ENCODE measurements at places on chromosomes 7 and 10.

- no peak for DNase-seq
Observed at GRCh38 chr10:90644165-90644564, 213.7 kb downstream of the HTR7 start.

DNA sequence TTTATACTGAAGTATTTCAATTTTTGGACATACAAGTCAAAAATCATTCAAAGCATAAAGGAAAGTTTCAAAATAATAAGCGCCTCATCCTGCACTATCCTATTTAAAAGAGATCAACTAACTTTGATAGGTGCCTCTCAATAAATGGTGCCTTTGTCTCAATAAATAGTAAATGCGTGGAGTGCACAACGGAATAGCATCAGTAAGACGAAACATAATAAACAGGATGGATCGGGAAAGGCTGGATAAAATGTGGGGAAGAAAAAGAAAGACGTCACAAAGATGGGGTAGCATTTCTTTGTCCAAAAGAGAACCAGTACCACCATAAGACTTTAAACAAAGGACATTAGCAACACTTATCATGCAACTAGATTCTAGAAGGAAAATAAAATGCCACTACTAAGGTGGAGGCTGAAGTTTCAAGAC is 571 bp upstream of the PRKAR2B start:
- no peak for DNase-seq

DNA sequence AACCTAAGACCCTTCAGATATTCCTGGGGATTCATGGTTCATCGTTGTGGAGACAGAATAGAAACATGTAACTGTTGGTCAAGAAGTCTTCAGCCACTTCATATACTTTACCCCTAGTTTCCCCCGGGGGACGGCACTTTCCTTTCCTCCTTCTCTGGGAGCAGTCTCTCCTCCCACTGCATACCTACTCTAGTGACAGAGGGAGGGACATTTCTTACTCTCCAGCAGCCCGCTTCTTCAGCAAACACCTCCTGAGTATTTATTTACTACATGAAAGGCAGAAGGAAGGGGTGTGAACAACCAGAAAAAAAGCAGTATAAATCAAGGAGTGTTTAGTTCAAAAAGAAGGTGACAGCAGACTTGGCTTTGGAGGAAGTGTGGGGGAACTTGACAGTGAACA is 69.0 kb downstream of the LHFPL3 start:
- no peak for DNase-seq

DNA sequence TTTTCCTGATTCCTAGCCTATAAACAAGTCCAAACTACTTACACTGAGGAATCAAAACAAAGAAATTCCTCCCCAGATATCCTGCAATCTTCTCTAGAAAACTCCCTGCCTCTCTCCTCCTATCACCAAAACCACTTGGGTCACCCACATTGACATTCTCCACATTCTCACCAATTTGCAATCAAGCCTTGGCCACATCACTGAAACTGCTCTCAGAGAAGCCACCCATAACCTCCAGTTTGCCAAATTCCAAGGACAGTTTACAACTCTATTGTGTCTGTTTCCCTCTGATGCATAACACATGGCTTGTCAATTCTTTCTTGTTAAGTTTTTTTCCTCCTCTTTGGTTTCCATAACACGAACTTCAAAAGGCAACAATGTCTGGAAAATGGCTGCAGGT is 233.5 kb downstream of the XPNPEP1 start:
- DNase-seq, result no peak

DNA sequence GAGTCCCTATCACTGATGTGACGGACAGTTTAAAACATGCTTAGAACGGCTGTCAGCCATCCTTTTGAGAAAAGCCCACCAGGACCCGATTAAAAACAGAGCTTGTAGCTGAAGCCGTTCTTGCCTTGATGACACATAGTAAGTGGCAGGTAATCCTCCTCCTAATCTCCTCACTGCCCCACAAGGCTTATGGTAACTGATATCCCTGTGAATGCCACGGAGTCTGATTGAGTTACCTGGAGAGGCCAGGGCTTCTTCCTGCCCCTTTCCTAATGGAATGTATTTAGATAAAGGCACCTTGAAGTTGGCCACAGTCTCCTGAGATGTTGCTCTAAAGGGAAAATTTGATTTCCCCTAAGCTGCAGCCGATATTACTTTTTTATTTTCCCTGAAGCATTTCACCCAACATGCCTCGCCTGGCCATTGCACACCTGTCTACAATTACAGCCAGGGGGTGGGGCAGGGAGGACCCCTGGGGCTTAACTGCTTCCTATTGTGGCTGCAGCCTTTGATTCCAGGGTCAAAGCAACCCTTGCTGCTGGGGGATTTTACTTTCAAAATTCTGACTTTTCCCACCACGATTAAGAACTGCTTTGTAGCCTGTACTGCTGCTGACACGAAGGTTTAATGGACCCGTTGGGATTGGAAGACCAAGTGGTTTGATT is 169.0 kb upstream of the GPR26 start:
- no peak for DNase-seq

Data from activated T-helper 1 cell treated with Interleukin-2 at 50 U/mL for 16 hours (primary cell).